CD4-positive, alpha-beta T cell treated with Interleukin-17A for 1 hour (primary cell): ENCODE measurements at places on chromosomes 4 and X.

DNA sequence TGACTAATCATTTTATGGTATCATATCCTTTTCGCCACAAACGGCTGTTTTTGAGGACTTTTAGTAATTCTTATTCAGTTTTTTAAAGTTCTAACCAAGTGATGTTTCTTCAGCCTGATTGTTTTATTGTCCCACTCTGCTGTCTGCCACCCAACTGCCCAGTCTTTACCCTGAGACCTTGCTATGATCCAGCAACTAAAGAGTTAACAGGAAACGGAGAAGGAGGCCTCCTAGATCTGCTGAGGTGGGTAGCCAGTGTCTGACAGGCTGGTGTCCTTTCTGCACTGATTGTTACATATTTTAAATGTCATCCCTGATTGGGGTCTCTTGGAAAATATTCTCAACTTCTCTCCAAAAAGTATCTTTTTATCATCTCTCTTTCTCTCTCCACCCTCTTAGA lies 7.9 kb upstream of the TMEM150C start:
- DNase-seq = no peak

GRCh38 chr4:148089624-148090023 lies 352.6 kb downstream of the NR3C2 start:
- no peak for DNase-seq

DNA sequence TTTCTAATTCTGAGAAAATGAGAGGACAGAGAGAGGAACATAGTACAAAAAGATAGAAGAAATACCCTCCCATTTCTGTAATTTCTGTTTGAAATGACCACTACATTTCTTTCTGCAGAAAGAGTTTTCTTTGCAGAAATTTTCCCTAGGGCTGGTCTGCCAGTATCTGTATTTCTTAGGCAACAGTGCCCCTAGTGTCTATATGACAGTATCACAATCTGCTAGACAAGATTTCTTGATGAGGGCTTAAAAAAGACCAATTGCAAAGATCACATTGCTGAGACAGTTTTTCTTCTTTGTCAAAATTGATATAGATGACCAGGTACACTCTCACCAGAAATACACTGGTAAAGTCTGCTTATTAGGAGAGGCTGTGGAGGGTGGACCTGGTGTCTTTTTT lies 81.0 kb upstream of the ZDHHC15 start:
- peak; percentile 24 for DNase-seq

DNA sequence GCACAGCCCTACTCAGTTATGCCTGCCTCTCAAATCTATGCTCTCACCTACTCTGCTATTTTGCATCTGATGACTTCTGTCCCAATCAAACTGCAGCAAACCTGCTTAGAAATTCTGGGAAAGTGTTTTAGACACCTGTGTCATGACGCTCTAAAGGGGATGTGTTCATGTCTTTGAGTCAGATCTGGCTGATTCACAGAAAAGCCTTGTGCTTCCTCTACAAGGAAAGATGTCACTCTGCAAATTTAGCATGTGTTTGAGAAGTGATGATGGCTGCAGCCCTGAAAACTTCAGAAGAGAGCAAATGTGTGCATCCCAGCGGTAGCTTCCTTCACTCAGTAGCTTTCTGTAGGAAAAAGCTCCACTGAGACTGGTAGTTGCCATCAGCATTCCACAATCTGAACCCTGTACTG lies 235.4 kb downstream of the MGST2 start:
- DNase-seq = no peak

DNA sequence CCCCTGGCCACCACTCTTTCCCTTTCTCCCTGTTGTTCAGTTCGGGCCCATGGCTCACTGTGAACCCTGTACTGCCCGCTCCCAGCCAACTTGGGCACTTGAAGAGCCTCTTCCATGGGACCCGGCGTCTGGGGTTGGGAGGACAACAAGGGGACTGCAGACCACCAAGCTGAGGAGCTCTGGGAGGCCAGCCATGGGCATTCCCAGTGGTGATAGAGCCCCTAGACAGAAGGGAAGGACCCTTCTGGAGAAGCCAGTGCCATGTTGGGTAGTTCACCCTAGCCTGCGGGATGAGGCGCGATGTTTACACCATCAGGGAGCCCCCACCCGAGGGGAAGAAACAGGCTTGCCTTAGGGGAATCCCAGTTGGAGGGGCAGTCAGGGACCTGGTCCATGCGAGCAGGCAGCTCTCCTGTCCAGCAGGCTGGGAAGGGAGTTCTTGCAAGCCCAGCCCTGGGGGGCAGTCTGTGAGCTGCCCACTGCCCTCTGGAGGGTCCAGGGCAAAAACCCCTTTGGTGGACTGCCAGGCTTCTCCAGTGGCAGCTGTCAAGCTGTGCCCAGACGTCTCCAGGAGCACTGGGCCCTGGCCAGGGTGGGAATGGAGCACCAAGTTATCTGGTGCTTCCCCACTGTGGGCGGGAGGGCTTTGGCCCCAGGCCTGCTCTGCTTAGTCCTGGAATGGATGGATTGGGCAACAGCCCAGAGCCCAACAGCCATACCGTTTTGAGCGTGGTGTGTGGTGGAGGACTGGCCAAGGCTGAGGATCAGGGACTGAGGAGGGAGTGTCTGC lies 23.7 kb upstream of the UBA1 start:
- DNase-seq = no peak

- no peak for DNase-seq
These were observed 178.6 kb downstream of the DMD start for GRCh38 chrX:33032700-33033099.

GRCh38 chr4:84740057-84740456 lies 157.1 kb downstream of the CDS1 start:
- DNase-seq = no peak

- no peak for DNase-seq
These were observed 958.0 kb downstream of the RPA4 start for GRCh38 chrX:97841544-97842179.

DNA sequence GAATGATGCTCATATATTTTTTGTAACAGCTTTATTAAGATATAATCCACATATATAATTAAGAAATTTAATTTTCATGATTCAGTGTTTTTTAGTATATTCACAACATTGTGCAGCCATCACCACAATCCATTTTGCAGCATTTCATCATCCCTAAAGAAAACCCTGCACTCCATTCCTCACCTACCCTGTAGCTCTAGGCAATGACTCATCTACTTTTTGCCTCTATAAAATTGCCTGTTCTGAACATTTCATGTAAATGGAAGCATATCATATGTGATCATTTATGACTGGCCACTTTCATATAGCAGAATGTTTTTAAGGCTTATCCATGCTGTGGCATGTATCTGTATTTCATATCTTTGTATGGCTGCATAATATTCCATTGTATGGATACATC lies 339.9 kb downstream of the MAPK10 start:
- no peak for DNase-seq

DNA sequence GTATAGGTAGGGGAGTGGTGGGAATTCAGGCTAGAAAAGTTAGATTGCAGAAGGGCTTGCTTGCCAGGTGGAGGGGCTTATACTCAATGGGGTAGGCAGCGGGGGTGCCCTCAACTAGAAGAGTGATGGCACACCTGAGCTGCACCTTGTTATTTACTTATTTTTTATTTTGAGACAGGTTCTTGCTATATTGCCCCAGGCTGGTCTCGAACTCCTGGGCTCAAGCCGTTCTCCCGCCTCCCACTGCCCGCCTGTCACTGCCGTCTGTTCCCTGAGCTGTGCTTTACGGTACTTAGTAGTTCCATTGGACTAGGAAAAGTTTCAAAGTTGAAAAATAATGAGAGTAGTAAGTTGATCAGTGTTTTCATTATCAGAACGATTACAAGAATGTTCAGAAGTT lies 2.0 kb downstream of the ZFX start:
- DNase-seq = no peak

DNA sequence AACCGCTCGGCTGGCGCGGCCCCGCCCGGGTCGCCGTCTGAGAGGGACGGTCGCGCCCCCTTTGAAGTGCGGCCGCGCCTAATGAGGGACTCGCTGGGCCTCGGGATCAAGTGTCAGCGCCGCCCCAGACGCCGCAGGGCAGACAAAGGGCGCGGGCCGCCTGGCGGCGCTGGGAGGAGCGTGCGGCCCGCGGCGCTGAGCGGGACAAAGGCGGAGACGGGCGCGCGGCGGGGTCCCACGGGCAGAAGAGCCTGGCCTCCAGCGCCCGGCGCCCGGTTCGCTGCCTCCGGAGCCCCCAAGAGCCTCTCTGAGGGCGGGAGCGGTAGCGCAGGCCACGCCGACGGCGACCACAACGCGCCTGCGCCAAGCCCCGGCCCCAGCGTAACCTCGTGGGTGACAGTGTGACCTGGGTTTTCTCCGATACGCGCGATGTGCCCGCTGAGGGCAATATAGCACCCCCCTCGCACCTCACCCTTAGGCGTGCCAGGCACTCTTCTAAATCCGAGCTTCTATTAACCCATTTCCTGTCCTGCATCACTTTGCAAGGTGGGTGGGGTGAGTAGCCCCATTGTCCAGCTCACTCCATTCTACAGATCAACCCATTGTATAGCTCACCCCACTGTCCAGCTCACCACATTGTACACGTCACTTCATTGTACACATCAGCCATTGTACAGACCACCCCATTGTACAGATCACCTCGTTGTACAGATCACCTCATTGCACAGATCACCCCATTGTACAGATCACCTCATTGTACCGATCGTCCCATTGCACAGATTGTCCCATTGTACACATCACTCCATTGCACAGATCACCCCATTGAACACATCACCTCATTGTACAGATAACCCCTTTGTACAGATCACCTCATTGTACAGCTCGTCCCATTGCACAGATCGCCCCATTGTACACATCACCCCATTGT lies 33.7 kb upstream of the STX18 start:
- peak; percentile 71 for DNase-seq
